ENCODE measurements at places on chromosomes 13 and 19. TPM values are rescaled to one million over a fixed set of nuclear protein-coding genes. Genes with fewer than 3 reads are reported as not detected.
A peak's percentile ranks its signal among the peaks of the same experiment; 100 is the strongest.

The CIRBP gene
- 524 TPM for total RNA-seq

The CEACAM20 gene
- total RNA-seq, result not detected

The ZNF112 gene
- total RNA-seq, result 8.7 TPM

The RGCC gene
- 11.9 TPM for total RNA-seq

The OR4F17 gene
- not detected for total RNA-seq

The RYR1 gene
- 3.4 TPM for total RNA-seq

The PTH2 gene
- total RNA-seq, result not detected

The CLN5 gene
- total RNA-seq, result 43.8 TPM

The KCNC3 gene
- 22.4 TPM for total RNA-seq

GRCh38 chr19:45528744-45529419 is 21.6 kb downstream of the VASP start:
- peak; percentile 72 for DNase-seq

GRCh38 chr19:33193269-33193864 is 763 bp upstream of the LRP3 start:
- DNase-seq, result no peak

- peak; percentile 83 for DNase-seq
These were observed 2.2 kb upstream of the ZNF665 start for GRCh38 chr19:53195265-53195903.

- DNase-seq, result no peak
These were observed 12.0 kb downstream of the PIAS4 start for GRCh38 chr19:4019578-4019977.

DNA sequence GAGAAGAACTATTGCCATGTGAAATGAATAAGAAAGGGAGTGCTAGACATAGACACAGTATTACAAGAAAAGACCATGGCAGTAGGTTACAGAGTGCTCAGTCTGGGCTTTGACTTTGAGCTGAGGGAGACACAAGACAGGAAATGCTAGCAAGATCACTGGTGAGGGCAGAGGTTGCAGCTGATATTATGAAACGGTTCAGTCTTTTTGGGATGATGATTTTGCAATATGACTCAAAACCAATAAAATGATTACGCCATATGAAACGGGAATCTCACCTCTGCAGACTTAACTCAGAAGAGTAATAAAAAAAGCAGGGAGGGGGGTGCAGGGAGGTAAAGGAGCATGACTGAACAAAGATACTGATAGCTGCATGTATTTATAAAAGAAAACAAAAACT is 123.1 kb downstream of the RBM26 start:
- DNase-seq, result no peak

GRCh38 chr13:42985312-42986175 is 6.5 kb downstream of the EPSTI1 start:
- DNase-seq, result peak; percentile 49

DNA sequence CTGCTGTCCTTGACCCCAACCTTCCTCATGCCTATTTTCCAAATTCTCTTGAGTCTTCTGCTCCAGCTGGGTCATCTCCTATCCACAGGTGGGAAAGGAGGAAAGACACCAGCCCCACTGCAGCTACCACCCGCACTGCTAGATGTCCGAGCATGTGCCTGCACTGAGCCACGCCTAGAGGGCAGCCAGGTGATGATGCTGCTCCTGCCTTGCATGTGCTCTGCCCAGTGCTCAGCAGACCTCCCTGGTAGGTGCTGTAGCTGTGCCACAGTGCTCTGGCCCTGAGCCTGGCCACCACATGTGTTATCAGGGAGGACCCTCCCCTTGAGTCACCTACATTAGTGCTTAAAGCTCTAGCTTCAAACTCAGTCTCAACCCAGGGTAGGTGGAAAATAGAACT is 6.9 kb upstream of the CYSLTR2 start:
- DNase-seq, result no peak

- no peak for DNase-seq
These were observed 613.9 kb downstream of the TBC1D4 start for GRCh38 chr13:74868049-74868448.

DNA sequence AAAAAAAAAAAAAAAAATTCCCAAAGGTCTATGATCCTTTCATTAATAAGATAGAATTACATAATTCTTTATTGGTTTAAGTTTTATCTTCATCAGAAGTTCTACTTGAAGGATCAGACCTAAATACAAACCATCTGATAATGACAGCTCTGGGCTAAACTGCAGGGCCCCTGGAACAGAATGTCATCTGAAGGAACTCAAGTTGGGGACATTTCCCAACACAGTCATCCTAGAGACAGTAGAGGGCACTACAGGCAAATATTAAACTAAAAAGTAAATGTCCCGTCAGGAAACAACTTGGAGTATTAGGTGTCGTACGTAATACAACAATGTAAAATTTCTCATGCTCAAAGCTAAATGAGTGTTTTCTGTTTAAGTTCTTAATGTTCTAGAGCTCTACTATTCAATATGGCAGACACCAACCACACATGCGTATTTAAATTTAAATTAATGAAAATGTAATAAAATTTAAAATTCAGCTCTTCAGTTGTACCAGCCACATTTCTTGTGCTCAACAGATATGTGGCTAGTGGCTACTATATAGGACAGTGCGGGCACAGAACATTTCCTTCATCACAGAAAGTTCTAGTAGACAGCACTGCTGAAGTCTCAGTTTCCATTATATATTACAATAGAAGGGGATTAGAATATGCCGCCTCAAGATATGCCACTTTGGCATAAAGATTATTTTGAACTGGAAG is 21.8 kb upstream of the NAXD start:
- no peak for DNase-seq

- no peak for DNase-seq
These were observed 241 bp downstream of the ODAD3 start for GRCh38 chr19:11434703-11435056.

- no peak for DNase-seq
These were observed 37.0 kb upstream of the NANOS3 start for GRCh38 chr19:13839938-13840304.

- no peak for DNase-seq
These were observed 64.8 kb upstream of the XPO4 start for GRCh38 chr13:20967340-20967739.

DNA sequence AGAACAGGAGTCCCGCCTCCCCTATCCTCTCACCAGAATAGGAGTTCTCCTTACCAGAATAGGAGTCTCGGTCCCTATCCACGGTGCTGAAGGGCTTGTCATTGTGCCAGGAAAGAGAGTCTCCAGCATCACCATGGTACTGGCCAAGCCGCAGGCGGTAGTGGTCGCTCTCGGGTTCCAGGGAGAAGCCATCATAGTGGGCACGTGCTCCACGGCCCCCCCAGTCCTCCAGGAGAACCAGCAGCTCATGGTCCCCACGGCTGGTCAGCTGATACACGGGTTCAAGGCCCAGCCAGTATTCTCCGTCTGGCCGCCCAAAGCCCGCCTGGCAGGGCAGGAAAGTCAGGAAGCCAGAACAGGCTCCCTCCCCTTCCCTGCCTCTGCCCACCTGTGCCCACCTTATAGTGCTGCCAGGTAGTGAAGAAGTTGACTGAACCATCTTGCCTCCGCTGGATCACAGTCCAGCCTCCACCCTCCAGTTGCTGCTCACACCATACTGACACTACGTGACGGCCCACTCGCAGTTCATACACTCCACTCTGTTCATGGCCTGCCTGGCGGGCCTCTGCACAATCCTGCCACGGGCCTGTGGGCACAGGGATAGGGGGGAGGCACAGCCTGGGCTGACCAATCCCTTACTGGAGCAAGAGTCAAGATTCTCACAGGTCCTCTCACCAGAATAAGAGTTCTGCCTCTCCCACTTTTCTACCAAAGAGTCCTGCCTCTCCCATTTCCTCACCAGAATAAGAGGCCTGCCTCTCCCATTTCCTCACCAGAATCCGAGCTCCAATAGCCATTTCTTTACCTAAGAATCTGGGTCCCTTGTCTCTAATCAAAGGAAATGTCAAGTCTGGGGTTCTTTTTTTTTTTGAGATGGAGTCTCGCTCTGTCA is 7.4 kb downstream of the SHFL start:
- DNase-seq, result no peak

DNA sequence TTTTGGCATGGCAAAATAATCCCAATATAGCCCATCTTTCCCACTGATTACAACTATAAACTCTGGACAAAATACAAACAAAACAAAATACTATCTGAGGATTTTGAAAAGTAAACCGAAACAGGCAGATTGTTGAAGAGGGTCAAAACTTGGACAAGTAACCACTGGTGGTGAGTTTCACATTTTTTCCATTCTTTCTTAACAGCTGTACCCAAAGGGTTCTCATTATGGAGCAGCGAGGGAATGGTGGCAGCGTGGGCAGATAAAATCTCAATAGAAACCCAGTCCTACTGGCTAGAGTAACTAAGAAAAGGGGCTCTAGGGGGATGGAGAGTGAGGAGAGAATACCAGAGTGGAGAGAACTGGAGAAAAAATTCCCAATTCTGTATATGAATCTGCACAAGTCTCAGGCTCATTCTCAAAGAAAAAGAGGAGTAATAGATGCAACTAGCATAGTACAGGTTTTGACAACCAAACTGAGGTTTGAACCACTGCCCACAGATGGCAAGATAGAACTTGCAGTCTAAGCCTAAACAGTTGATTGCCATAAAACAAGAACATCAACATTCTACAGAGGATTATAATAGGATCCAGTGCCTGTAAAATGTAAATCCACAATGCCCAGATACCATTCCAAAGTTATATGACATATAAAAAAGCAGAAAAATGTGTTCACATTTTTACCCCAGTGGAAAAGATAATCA is 284.5 kb downstream of the KCNRG start:
- DNase-seq, result no peak

GRCh38 chr19:35715355-35715809 is 2.4 kb upstream of the KMT2B start:
- no peak for DNase-seq

DNA sequence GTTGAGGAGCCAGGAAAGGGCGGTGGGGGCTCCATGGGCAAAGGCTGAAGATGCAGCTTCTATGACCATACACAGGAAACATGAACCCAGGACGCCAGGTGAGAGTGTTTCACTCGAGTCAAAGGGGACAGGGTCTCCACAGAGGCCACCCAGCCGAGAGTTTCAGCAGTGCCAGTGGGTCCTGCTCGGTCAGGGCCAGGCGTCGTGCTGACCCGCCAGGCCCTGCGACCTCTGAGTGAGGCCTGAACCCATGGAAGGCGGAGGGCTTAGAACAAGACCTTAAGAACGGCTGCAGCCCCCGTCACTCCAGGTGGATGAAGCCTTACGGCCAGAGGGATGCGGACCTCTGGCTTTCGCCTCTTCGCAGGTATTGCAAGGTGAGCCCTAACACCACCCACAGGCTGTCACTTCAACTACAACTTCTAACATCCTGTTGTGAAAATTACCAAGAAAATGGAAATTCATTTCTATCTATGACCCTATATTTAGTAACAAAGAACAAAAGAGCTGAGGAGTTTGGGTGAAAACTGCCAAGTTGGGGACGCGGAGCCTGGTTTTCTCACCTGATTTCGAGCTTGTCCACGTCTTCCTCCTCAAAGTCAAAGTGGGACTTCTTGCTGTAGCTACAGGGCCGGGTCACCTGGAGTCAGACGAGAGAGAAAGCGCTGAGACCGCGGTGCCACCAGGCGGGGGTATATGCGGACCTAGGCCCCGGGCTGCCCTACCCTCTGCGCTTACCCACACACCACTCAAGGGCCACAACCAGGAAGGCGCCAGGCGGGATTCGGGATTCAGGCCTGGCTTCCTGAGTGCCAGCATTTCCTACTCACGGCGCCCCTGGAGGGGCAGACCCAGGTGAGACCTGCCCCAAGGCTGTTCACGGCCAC is 50.1 kb upstream of the C13orf46 start:
- DNase-seq, result no peak

DNA sequence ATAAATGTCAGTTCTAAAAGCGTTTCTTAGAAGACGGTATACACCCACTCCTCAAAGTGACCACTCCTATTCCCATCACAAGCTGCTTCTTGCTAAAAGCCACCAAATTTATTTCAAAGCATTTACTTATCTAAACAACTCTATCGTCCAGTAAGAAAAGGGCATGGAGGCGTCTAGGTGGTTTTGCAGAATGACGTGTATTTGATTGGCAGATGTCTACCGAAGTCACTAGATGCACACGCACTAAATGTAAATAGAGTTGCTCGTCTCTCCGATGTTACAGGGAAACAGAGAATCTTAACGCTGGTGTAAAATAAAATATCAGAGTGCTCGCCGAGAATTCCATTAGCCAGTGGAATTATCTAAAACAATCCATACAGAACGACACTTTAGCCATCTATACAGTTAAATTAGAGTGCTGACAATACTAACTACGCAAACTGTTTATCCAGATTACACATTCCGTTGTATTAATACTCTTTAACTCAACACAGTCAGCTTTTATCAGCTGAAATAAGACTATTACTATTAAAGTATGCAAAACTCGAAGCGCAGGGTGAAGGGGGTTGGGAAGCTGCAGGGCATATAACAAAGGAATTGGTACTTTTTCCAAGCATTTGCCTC is 1.9 kb downstream of the KLF12 start:
- DNase-seq, result no peak

DNA sequence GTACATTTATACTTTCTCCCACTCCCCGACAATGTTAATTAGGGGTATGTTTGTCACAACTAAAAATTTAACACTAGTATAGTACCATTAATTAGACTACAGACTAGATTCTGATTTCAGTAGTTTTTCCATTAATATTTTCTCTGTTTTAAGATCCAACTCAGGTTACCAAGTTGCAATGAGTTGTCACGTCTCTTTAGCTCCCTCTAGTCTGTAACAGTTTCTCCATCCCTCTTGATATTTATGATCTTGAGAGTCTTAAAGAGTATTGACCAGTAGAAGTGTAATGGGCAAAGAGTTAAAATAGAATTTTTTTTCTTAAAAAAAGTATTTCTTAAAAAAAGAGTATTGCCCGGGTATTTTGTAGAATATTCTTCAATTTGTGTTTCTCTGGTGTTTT is 598.1 kb downstream of the TBC1D4 start:
- DNase-seq, result no peak
